Retinal pigment epithelial cell (primary cell): ENCODE measurements at places on chromosomes 1 and 21.

GRCh38 chr1:1318131-1318652, 6.3 kb downstream of the INTS11 start:
- DNase-seq: peak; percentile 78

- no peak for DNase-seq
These were observed 21.5 kb downstream of the INAVA start for GRCh38 chr1:200916152-200916551.

- DNase-seq: no peak
These were observed 16.6 kb downstream of the CFHR5 start for GRCh38 chr1:196993916-196994315.

DNA sequence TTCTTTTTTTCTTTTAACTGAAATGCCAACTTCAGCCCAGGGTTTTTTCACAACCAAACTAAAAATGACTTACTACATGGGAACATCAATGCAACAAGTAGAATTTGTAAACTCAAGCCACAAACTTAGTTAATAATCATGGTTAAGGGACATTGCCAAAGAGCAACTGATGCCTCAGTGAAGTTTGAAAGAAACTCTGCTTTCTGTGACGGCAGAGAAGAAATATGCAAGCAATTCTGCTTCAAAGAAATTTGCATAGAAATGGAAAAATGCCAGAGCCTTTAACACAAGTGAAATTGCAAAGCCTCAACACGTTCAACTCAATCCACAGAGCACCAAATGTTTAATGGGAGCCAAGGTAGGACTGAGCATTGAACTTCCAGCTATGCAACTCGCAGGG, 5.0 kb upstream of the CHD5 start:
- DNase-seq: no peak

DNA sequence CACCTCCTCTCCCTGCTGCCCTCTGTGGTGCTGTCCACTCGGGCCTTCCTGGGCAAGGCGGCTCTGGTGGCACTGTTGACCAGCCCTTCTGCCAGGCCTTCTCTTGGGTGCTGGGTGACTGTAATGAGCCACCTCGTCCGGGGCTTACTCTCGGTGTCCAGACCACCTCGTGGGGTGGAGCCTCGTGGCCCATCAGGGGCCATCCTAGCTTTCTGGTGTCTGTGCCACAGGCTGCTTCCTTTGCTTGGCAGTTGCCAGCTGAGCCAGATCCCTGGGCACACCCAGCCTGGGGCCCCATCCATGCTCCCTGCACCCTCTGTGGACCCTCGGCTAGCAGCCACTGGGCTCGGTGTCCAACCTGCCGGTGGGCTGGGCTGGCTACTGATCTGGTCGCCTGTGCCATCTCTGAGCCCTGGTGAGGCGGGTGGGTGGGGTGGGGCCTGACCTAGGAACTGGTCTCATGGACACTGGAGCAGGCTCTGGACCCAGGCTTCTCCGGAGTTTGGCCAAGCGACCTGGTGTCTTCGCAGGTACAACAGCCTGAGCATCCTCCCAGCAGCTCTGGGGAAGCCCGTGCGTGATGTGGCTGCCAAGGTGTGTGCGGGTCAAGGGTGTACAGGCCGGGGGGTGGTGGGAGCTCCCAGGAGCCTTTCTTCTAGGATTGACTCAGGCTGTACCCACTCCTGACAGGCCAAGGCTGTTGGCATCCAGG, 1.4 kb downstream of the PRXL2B start:
- DNase-seq: no peak

DNA sequence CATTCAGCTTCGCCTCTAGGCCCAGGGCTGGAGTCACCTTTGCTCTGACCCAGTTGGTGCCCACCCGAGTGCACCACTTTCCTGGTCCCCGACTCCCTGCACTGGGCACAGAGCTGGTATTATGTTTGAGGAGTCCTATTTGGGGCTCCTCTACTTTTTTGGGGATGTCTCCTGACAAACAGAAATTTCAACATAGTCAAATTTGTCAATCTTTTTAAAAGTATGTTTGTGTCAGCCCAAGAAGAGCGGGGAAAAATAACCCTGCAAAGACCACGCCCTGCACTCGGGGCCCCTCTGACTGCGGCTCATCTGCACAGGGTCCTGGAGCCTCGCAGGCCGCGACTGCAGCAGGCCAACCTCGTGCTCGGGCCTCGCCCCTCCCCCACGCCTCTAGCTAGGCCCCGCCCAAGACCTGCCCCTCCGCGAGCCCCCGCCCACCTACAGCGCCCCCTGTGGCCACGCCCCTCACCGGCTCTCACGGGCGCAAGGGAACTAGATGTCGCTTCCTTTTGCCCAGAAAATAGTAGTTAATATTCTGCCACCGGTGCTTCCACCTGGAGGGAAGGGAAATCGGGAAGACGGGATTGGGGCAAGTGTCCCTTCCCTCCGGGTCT, 11.4 kb downstream of the FAM229A start:
- no peak for DNase-seq

DNA sequence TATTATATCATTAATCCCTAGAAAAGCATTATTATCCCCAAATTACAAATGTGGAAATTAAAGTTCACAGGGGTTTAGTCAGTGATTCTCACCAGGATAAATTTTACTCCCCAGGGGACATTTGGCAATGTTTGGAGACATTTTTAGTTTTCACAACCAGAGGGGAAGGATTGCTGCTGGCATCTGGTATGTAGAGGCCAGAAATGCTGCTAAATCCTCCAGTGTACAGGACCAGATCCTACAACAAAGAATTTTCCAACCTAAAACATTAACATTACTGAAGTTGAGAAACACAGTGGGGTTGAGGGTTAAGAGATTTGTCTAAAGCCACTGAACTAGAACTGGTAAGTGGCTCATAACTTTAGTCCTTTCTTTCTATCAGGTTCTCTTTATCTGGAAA, 162.0 kb upstream of the SYT6 start:
- DNase-seq: no peak

DNA sequence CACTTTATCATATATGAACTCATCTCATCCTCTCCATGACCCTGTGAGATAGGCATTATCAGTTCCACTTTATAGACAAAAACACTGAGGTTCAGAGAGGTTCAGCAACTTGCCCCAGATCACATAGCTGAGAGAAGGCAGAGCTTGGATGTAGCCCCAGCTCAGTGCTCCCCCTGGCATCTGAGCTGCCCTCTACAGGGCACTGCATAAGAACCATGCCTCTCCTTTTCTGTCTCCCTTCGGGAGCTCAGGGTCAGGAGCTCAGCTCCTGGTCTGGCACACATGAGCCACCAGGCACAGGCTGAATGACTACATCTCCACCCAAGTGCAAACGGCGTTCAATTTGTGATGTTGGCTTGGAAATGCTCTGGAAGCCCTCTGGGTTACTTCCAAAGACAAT, 16.9 kb downstream of the RAB7B start:
- no peak for DNase-seq

GRCh38 chr1:110106013-110106941, 6.0 kb upstream of the UBL4B start:
- DNase-seq: no peak

- no peak for DNase-seq
These were observed 88.9 kb downstream of the PIK3R3 start for GRCh38 chr1:46043458-46044017.
